ENCODE measurements at places on chromosomes 5 and 9.

DNA sequence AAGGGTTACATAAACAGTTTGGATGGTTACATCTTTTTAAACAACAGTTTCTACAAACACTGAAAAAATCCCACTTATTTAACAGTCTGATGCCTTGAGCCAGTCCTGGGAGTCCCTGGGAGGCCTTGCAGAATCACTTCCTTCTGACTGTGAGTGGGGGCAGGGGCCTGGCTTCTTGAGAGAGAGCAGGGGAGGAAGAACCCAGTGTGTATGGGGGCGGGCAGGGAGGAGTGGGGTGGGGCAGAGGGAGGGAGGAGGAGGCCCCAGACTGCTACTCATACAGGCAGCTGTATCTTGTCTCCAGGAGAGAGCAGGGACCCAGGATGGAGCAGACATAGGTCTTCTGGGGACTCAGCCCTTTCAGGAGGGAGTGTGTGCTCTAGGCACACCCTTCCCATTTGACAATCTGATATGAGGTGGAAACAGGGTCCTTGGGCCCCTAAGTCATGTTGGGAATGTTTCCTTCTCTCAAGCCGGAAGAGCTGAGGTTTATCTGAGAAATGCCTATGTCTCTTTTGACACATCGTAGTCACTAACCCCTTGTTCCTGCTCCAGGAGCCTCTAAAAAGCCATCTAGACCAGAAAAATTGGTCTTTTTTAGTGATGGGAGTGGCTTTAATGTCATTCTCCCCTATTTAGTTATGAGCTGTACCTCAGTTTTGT, 52.8 kb downstream of the IRF1 start:
- DNase-seq: peak; percentile 96

GRCh38 chr9:80793706-80794105, 895.6 kb downstream of the TLE1 start:
- DNase-seq: no peak

DNA sequence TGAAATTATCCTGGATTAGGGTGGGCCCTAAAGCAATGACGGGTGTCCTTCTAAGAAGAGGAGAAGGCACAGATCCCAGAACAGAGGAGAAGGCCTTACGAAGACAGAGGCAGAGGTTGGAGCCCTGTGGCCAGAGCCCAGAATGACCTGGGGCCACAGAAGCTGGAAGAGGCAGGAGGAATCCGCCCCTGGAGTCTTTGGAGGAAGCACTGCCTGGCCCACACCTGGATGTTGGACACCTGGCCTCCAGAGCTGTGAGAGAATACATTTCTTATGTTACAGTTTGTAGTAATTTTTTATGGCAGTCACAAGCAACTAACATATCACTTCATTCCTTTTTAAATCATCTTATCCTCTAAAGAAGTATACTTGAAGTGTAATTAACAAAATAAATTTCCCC, 8.5 kb downstream of the MRPL36 start:
- no peak for DNase-seq

- peak; percentile 38 for DNase-seq
Observed at GRCh38 chr9:131530546-131530919, 530 bp downstream of the UCK1 start.

DNA sequence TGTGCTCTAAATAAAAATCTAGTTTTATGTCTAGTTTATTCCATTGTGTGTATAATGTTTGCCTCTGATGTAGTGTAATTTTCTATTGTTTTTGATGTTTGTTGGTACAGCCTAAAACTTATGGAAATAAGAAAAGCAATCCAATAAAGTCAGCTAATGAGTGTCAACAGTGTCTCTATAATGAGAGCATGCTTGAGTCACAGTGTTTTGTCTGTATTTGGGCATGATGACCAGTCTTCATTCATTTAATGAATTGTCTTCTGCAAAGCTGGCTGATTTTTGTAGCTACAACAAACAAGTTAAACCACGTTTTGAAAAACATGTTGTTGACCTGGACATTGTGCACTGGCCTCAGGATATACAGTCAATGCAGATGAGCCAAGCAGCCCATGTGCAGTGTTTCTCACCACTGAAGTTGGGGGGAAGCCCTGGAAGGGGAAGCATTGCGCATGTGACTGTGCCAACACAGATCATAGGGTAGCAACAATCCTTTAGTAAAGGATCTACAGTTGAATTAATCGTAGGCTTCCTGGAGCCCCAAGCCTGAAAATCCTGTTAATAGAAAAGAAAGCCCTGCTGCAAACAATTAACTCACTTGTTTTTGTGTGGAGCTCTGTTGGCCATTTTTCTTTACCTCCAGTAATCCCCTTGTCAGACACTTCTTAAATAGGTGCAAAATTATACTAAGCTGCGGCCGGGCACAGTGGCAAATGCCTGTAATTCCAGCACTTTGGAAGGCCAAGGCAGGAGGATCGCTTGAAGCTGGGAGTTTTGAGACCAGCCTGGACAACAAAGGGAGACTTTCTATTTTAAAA, 88.0 kb downstream of the INIP start:
- peak; percentile 39 for DNase-seq

DNA sequence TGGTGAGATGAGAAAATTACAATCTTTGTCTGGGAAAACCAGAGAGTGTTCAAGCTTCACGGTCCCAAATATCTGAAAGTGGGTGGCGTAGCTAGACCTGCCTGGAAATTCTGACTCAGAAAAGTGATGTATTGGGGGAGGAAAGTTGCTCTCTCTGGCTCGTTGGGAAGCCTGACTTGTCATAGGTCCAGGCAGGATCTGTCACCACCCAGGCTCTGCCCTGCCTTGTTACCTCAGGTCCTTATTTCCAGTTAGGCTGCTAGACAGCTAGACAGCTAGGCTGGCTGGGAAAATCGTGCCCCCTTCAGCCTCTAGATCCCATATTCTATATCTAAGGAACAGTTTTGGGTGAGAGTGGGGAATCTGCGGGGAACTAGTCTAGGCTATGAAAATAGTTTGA, 41.0 kb upstream of the HCN1 start:
- no peak for DNase-seq

DNA sequence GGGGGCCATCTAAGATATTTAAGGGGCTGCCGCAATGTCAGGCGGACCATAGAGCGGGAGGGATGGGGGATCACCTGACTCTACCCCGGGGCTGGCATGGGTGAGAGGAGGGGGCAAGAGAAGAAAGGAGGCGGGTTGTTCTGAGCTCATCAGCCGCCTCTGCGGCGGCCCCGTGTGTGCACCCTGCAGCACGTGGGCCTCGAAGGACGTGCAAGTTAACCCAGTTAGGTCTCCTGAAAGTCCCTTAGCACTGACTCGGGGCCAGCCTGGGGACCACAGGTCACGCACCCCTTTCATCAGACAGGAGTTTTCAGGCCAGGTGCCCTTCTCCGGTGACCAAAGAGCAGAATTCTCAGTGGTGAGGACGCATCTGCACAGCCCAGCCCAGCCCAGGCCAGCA, 58.0 kb downstream of the UBE2QL1 start:
- DNase-seq: no peak

DNA sequence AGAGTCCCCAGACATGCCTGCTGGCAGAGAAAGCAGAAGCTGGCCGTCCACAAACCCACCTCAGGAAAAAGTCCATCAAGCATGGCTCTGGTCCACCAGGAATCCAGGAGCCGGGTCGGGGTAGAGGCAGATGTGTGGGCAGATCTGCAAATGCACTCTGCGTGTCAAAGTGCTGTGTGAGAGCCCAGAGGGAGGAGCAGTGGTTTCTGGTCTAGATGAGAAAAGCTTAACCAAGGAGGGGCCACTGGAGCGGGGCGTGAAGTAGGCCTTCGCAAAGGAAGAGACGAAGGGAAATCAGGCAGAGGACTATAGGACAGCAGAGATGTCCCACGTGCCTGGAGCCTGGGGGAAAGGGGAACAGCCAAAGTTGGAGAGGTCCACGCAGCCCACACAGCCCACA, 40.0 kb downstream of the TTLL11 start:
- DNase-seq: no peak

GRCh38 chr9:79694676-79695400, 123.1 kb downstream of the TLE4 start:
- no peak for DNase-seq

- DNase-seq: no peak
Observed at GRCh38 chr5:111232311-111233051, 8.3 kb downstream of the CAMK4 start.

DNA sequence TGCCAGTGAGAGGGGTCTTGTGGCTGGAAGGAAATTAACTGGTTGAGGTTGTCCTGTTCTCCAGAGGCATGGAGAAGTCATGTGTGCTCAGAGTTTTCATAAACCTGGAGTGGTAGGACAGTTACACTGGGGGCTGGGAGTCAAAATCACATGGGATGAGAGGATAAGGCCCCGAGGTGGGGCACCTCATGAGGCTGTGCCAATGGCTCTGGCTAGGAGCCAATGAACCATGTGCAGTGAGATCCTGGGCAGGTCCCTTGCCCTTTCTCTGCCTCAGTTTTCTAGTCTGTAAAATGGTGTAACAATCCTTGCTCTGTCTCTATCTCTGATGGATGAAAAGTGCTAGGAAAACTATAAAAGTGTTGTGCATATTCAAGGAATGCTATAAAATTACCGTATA, 7.0 kb upstream of the SYNPO start:
- DNase-seq: no peak

GRCh38 chr9:69276775-69277174, 48.2 kb upstream of the ENTREP1 start:
- no peak for DNase-seq

GRCh38 chr5:113384782-113385285, 50.0 kb downstream of the TSSK1B start:
- peak; percentile 21 for DNase-seq

DNA sequence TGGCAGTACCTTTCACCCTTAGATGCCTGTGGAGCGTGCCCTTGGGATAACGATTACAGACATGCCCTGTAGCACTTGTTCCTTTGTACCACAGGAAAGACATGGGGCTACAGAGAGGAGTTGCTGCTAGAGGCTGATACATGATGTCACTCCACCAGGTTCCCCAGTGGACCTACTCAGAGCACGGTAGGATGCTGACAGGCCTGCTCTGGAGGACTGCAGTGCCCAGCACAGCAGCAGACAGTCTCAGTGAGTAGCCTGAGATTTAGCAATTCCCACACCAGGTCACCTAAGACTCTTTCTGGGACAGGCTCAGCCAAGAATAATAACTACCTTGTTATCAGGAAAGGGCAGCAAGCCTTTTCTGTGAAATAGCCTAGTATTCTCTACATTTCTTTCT, 28.8 kb downstream of the PDE4D start:
- no peak for DNase-seq

DNA sequence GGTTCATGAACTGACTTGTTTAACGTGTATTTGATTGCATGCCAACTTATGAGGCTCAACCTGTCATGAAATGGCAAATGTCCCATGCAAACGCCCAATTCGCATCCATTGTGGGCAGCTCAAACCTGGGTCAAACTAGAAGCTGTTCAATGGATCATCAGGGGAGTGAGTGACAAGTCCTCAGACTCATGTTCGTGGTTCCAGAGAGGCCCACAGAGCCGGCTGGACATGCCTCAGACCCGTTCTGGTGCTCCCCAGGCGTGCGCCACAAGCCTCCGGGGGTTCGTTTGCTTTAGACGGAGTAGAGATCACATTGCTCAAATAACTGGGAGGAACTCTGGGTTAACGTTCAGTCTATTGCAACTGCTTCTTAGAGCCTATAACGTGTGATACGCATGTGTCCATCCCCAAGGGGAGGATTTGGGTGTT, 15.0 kb downstream of the GFI1B start:
- DNase-seq: no peak

DNA sequence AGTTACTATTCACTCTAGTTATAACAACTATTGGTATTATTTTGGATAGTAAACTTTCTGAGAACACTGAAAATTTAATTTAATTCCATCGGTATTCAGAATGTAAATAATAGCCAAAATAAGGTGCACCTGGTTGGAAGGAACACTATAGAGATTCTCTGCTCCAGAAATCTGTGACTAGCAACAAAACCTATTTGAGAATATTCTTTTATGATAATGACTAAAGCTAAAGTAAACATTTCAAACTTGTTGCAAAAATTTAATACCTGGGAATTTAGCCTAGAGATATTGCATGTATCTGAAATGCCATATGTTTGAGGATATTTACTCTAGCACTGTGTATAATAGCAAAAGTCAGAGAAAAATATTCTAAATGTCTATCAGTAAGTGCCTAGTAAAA, 144.1 kb downstream of the PLK2 start:
- DNase-seq: no peak

- peak; percentile 93 for DNase-seq
Observed at GRCh38 chr9:129626079-129626624, at the start of gene NTMT1. Gene NTMT1, plus strand, starts transcription at chr9:129626163. Its CDS starts 6,541 bp downstream, at chr9:129632704.

DNA sequence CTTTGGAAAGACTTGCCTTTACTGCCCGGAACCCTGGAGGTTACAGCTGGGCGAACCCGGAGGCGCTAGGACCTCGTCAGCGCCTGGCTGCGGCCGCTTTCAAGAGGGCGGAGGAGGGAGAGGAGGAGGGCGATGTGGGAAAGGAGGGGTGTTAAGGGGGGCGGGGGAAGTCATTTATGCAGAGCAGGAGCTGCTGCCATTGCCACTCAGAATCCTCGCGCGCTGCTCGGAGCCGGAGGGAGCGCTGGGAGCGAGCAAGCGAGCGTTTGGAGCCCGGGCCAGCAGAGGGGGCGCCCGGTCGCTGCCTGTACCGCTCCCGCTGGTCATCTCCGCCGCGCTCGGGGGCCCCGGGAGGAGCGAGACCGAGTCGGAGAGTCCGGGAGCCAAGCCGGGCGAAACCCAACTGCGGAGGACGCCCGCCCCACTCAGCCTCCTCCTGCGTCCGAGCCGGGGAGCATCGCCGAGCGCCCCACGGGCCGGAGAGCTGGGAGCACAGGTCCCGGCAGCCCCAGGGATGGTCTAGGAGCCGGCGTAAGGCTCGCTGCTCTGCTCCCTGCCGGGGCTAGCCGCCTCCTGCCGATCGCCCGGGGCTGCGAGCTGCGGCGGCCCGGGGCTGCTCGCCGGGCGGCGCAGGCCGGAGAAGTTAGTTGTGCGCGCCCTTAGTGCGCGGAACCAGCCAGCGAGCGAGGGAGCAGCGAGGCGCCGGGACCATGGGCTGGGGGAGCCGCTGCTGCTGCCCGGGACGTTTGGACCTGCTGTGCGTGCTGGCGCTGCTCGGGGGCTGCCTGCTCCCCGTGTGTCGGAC, at the start of gene PCSK5:
TSS of gene PCSK5 (plus strand) at position 202 of the 805 bp plus-strand sequence. CDS start at position 711, 509 bp downstream.
- peak; percentile 90 for DNase-seq

GRCh38 chr9:95710446-95710845, 165.0 kb upstream of the ERCC6L2 start:
- DNase-seq: no peak

GRCh38 chr5:83145241-83145640, 67.9 kb downstream of the XRCC4 start:
- DNase-seq: no peak

GRCh38 chr9:37925786-37926736, 22.1 kb upstream of the SLC25A51 start:
- DNase-seq: peak; percentile 59

DNA sequence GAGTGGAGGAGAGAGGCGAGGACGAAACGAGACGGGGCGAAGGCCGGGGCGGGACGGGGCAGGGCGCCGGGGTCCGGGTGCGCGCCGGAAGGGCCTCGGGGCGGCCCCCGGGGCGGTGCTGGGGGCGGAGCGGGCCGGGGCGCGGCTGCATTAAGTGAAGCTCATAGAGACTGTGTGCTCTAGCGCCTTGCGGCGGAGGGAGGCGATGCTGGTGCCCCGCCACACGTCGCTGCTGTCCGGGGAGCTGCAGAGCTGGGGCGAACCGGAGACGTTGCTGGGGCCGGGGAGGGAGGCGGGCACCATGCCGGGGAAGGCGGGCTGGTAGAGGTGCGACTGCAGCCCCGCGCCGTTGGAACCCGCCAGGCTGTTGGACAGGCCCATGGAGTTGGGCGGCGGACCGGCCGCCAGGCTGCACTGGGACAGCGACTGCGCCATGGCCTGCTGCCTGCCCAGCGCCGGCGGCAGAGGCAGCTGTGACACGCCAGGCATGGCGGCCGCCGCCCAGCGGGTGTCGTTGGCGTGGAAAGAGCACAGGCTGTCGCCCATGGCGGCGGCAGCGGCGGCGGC, 8.3 kb downstream of the OTP start:
- peak; percentile 70 for DNase-seq

Measured in suppressor macrophage treated with lipopolysaccharide for 4 hours (primary cell).